ENCODE measurements at places on chromosomes 2 and 18.

DNA sequence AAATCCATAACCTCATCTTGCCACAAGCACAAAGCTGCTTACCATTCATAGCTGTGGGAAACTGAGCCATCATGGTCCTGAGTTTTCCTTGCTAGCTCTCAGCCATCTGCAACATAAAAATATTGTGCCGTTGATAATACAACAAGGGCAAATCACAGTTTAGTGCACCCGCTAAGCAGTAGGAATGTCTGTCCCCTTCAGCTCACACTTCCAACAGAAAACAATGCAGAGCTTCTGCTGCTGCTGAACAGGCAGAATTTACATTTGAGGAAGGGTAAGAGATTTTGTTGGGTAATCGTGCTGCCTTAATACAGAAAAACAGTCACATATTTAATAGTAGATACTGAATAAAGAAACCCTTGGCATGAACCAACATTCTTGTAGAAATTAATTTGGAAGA, 32.3 kb downstream of the ITSN2 start:
- DNase-seq: no peak

DNA sequence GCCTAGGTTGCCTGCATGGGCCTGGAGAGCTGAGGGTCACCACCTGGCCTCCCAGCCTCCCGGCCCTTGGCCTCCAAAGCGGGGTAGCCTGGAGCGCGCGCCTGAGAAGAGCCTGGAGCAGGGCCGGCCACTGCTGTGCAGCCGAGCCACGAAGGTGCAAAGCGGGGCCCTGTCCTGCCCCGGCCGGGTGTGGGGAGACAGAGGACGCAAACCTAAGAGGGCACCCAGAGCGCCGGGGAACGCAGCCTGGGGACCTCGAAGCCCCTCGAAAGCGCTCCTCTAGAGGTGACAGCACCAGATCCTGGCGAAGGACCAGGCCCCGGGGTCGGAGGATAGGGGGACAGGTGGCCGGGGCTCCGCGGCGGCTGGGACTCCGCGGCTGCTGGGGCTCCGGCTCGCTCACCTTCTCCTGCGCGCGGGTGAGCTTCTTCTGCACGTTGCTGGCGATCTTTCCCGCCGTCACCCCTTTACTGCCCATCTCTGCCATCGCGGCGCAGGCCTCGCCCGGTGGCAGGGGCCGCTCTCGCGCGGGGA, 430 bp downstream of the BIN1 start:
- DNase-seq: no peak

DNA sequence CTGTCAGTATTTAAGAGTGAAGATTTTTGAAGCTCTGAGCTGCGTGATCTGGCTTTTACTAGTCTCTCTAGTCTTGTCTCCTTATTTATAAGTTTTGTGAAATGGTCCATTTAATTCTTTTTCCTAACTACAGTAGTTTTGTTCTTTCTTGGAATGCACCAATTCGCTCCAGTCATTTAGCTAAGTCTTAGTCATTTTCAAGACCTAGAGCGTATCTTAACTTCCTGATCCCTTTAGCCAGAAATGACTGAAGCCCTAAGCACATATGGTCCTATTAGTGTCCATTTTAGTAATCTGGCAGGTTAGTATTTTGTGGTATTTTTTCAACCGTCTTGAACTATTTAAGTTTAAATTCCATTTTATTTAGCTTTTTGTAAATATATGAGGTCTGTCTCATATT, 3.6 kb downstream of the BIRC6 start:
- DNase-seq: no peak

- no peak for DNase-seq
Observed at GRCh38 chr2:75006041-75006440, 47.6 kb downstream of the POLE4 start.

DNA sequence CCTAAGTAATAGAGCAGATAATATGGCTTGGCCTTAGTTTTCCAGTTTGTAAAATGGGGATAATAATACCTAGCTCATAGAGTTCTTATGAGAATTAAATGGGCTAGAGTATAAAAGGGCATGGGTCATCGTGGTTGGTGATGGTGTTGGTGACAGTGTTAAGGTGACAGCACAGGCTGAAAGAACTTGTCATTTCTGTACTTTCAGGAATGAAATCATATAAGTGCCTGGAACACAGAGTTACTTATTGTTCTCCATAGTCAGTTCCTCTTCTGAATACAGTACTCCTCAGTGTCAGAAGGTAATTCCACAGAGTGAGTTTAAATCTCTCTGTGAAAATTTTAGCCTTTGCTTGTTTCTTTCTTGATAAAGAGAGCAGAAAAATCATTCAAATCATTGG, 42.4 kb downstream of the KIF5C start:
- no peak for DNase-seq

DNA sequence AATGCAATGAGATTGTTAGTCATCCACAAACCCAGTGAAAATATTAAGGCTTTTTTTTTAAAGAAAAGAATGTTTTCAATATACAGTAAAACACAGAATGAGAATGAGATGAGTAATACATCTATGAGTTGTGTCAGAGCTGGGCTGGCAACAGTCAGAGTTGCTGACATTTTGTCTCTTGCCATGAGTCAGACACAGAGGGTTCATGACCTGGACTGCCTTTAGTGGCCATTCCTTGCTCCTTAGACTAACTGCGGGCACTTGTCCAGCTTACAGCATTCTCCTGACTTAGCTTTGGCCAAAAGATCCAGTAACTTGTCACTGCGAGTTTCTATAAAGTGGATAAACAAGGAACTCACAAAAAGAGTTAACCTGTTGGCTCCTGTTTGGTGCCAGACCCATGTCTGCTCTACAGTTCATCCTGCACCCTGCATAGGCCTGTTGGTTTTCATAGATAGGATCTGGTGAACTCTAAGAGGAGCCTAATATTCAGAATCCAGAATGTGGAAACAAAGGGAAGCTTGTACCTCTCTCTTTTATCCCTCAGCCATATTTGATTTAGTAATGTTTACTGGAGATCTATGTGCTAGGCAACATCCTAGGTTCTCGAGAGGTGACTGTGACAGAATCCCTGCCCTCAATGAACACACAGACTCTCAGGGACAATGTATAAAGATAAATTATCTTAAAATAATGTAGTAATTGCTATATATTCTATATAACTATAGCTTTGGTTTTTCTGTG, 391.5 kb upstream of the VWC2L start:
- no peak for DNase-seq

DNA sequence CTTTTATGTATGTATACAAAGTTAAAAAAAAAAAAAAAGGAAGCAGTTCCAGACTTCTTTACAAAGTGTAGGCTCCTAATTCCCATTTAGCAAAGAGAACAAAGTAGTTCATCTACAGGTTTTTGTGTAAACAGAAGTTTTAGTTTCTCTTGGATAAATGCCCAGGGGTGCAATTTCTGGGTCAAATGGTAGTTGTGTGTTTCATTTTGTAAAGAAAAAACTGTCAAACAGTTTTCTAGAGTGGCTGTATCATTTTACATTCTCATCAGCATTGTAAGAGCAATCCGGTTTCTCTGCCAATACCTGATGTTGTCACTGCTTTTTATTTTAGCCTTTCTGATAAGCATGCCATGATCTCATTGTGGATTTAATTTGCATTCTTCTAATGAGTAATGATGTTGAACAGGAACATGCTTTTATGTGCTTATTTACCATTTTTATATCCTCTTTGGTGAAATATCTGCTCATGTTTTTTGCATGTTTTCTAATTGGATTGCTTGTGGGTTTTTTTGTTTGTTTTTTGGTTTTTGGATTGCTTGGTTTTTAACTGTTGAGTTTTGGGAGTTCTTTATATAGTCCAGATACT, 16.6 kb upstream of the PSME4 start:
- no peak for DNase-seq

DNA sequence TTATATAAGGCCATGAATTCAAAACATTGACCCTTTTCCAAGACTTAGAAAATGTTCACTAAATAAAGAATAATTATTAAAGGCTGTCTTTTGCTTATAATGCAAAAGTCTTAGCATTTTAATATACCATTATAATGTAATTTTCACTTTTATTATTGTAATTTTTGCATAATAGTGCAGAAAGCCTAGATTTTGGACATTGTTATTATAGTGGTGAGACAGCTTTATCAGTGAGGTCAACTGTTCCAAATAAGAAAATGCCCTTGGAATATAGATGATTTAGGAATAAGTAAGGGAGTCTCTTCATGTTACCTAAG, 56.6 kb downstream of the ATIC start:
- DNase-seq: no peak

DNA sequence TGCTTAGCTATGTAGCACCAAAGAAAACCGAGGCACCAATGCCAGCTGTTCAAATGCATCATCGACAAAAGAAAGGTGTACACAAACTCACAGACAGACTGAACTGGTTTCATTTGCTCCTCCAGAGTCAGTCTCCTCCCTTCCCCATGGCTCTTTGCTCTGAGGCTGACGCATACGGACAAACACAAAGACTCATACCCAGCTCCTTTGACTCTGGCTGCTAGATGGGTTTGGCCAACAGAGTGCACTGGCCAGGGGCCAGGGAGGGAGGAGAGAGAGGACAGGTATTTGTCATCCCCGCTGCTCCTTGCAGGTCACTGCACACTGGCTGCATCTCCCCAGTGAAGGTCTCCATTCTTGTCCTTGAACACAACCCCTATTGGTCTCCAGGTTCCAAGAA, 40.7 kb downstream of the DNER start:
- DNase-seq: no peak

GRCh38 chr2:212032032-212032431, 506.6 kb downstream of the ERBB4 start:
- no peak for DNase-seq

GRCh38 chr2:144708626-144709025, 188.7 kb upstream of the ZEB2 start:
- no peak for DNase-seq

- DNase-seq: no peak
Observed at GRCh38 chr2:75870651-75871137, 160.0 kb upstream of the GCFC2 start.
